ENCODE measurements at places on chromosomes 1 and 21.

DNA sequence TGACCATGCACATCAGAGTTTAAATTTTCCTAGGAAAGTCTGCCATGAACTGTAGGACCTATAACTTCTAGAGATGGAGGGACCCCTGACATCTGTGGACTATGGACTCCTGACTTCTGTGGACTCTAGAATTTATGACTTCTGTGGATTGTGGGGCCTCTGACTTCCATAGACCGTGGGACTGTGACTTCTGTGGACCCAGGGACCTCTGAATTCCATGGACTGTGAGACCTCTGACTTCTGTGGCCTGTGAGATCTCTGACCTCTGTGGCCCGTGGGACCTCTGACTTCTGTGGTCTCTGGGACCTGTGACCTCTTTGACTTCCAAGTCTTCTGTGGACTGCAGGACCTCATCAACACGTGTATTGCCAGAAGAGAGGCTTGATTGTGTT lies 36.7 kb downstream of the PEX14 start:
- no peak for DNase-seq

- no peak for DNase-seq
Measured at GRCh38 chr1:6378096-6378746, 15.3 kb downstream of the ACOT7 start.

DNA sequence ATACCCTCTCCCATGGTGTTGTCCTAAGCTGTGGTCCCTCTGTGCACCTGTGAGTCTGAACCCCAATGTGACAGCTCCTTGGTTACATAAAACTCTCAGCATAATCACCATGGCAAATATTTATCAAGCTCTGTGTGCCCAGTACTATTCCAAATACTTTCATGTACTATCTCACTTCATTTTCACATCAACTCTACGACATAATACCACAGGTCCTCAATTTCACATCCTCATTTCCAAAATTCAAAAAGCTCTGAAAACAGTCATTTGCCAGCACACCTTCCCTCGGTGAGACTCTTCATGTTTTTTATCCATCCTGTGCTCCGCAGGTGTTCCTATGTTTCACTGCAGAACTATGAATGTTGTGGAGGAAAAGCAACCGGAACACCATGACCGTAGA lies 12.4 kb upstream of the CREG1 start:
- no peak for DNase-seq

GRCh38 chr1:84156210-84156621 lies 12.1 kb downstream of the PRKACB start:
- DNase-seq, result no peak

DNA sequence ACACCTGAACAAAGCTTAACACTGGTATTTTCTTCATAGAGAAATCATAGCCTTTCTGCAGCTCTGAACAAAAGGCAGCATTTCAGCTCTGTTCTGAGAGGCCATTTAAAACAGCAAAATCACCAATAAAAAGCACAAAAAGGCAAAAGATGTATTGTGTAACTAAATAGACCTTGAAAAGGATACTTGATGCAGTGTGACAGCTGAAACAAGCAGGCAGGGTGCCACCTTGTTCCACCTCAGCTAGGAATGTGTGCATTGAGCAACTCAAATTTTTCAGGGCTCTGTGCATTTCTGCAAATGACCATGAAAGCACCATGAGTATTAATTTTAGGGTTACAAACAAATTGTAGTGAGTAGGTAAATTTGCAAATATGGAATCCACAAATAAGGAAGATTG lies 65.8 kb downstream of the RHOU start:
- DNase-seq, result no peak

- DNase-seq, result peak; percentile 88
Measured at GRCh38 chr1:201310986-201311355, 27.7 kb downstream of the PKP1 start.

DNA sequence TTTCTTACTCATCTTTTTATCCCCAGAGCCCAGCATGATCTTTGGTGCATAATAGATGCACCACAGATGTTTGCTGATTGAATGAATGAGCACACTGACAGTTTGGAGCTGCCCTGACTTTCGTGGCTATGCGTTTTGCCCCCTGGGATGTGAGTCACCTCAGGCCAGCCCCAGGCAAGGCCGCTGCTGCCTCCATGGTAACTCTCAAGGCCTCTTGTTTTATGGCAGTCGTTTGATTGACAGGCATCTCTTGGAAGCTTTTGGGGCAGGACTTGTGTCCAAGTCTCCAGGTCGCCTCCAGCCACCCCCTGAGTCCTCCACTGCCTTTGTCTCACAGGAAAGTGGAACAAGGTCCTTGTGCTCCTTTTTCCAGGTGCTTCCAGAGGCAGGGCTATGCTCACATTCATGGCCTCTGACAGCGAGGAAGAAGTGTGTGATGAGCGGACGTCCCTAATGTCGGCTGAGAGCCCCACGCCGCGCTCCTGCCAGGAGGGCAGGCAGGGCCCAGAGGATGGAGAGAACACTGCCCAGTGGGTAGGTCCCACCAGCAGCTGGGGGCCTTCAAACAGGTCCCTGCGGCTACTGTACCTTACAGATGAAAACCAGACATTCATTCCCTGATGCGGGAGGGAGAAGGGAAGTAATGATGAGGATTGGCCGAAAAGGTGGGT lies 11.2 kb downstream of the PSEN2 start:
- no peak for DNase-seq

DNA sequence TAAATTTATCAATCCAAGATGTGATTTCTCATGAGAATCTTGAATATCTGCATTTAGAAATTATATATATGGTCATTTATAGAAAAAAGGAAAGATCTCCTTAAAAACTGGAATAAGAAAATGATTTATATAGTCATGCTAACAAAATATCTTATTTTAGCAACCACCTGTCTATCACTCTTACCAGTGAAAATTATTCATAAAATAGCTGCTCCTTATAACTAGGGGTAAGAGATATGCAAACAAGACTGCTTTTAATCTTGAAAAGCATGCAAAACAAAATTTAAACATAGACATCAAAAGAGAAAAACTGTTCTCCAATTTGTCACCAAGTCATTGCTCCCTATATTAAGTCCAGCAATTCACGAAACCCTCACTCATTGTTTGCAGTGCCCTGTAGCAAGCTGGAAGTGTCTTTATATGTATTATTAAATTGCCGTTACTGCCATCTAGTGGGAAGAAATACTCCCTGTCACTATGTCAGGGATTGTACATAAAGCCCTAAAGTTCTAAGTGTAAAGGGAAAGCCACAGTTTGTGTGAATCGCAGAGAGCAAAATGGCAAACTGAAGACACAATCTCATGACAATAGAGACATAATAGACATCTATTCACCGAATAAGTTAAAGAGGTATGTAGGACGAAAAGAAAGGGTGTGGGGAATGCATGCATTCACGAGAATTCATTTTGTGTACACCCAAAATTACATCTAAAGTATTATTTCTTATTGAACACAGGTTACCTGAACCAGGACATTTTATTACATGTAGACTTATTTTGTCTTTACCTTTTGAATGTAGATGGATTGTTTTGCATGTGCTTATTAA lies 600.5 kb downstream of the USP25 start:
- DNase-seq, result peak; percentile 27
